Breast epithelium (tissue), 4 donors: ENCODE measurements at places on chromosomes 3 and 15.

- DNase-seq, result no peak
These were observed 254.5 kb upstream of the ROPN1 start for GRCh38 chr3:124246376-124246775.

DNA sequence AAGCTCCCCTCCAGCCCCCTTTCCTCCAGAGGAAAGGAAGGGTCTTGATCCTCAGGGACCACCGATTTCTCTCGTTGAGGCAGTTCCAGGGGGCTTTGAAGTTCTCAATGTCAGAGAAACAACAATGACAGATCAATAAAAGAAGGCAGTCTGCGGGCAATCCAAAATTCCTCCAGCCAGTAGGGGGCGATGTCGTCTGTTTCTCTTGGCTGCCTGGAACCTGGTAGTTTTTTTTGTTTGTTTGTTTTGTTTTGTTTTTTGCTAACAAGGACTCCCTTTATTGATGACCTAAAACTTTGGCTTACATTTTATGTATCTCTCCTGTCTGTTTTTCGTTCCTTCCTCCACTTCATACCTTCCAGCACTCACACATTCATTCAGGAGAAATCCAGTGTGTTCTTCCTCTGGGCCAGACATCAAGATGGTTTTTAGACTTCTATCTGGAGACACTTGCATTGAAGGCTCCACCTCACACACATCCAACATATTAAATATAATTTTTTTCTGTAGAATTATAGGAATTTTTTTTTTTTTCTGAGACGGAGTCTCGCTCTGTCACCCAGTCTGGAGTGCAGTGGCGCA lies 276.6 kb downstream of the RPLP1 start:
- no peak for DNase-seq

DNA sequence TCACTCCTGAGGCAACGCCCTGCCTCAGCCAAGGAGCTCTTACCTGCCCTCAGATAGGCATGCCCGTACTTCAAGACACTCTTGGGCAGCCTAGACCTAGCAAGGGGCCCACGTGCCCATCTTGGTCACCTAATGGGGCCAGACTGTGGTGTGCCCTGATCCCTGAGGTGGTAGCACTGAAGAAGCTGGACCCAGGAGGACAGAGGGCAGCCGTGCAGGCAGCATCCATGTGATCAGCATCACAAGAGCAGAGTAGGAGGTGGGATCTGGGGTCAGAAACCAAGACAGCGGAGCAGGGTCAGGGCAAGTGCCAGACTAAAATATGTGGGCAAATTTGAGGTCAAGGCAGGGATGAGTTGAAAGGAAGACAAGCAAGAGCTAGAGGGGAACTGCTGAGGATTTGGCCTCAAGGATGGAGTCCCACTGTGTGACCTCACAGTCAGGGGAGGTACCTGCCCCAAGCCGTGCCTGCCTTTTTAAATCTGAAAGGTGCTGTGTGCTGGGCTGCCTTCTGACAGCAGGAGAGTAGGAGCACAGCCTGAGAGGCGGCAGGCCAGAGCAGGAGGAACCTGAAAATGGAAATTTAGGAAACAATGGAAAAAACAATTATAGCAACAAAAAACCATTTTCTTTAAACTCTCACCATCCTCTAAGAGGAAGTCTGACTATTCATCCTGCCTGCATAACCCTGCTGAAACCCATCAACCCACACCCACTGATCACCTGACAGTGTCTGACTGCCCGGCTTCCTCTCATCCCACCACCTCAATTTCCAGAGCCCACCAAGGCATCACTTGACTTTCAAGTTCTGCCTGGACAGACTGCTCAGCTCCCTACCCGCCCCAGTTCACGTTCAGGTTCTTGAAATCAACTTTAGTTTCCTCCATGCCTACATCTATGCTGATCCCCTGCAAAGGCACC lies 7.3 kb downstream of the ZBTB38 start:
- no peak for DNase-seq

- no peak for DNase-seq
These were observed 3.1 kb upstream of the LARP6 start for GRCh38 chr15:70856884-70857561.

- no peak for DNase-seq
These were observed 418 bp downstream of the ALPK3 start for GRCh38 chr15:84817466-84818081.

DNA sequence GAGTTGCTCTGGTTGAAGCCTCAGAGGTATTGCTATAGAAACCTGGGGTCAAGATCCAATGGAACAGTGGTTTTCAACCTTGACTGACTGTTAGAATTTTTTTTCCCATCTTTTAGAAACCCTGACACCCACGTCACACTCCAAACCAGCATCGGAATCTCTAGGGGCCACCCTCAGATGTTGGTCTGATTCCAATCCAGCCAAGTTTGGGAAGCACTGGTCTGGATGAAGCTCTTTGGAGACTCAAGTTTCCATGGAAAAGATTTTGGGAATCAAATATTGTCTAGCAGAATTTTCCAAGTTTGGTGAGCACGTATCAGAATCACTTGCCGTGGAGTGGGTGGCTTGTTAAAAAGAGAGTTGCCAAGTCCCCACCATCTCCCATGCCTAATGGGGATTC lies 103.8 kb downstream of the THSD4 start:
- DNase-seq, result no peak

- no peak for DNase-seq
These were observed 132.4 kb downstream of the RPL22L1 start for GRCh38 chr3:170737498-170738162.
